ENCODE measurements at places on chromosomes 16 and 17.

DNA sequence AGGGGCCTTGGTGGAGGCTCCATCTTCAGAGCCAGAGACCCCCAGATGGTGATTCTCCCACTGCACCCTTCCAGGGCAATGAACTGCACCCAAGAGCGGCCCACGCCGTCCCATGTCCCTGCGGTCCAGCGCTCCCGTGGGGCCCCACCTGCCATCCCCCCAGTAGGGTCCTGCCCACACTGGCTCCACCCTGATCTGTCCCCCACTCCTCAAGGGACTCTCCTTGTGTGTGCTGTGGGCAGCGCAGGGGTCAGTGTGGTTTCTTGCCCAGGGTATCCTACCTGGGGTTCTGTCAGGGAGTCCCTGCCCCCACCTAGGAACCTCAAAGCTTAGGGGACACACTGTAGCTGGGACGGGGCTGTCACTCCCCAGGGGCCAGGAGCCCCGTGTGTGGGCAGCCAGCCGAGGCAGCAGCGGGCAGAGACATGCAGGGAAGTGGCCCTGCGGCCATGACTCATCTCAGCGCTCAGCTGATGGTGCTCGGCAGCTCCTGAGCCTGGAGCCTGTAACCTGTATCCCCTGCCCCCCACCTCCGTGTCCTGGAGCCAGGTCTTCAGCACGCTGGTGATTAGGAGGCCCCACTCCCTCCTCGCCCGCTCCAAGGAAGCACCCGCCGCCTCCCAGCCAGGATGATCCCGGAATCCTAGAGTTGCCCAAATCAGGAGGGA is 35.7 kb upstream of the SSTR5 start:
- no peak for DNase-seq

GRCh38 chr17:50299776-50300175 is 25.5 kb downstream of the TMEM92 start:
- no peak for DNase-seq

GRCh38 chr16:86091976-86092375 is 193.0 kb downstream of the IRF8 start:
- DNase-seq, result no peak

GRCh38 chr17:63476854-63477479 is at the start of gene ACE:
Gene ACE (plus strand): TSS chr17:63477061. CDS start chr17:63477095, 34 bp downstream.
- no peak for DNase-seq

DNA sequence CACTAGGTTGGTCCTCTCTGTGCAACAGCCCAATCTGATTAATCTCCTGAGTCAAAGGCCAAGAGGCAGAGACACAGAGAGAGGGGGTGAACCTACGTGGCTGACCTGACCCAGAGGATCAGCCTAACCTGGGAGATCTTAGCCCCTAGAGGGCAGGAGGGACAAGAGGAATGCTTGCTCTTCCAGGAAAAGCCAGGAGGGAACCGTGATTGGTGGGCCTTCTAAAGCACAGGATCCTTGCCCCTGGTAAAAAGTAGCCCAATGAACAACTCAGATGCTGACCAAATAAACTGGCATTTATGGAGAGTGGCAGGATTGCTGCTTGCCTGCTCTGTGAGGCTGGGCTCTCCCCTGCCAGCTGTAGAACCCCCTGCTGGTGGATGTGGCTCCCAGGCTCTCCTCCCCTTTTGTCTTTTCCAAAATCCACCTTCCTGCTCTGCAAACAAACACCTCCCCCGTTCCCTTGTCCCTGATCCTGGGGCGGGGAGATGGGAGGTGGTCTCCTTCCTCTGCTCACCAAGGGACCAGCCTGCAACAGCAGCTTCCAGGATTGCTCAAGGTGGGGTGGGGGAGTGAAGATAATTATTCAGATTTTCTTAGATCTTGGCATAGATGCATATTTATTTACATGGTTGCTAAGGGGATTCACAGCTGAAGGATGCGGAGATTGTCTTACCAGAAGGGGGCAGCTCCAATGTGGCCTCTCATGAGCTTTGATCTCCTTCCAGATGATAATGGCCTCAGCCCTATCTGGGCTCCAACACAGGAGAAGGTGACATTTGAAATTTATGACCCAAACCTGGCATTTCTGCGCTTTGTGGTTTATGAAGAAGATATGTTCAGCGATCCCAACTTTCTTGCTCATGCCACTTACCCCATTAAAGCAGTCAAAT is 71.9 kb downstream of the SDR42E1 start:
- DNase-seq, result no peak

- no peak for DNase-seq
These were observed 386.7 kb downstream of the UTP18 start for GRCh38 chr17:51647067-51647466.

GRCh38 chr17:65723431-65724151 is 162.1 kb upstream of the AXIN2 start:
- DNase-seq, result no peak

GRCh38 chr17:79006794-79007503 is 2.6 kb downstream of the CANT1 start:
- no peak for DNase-seq

DNA sequence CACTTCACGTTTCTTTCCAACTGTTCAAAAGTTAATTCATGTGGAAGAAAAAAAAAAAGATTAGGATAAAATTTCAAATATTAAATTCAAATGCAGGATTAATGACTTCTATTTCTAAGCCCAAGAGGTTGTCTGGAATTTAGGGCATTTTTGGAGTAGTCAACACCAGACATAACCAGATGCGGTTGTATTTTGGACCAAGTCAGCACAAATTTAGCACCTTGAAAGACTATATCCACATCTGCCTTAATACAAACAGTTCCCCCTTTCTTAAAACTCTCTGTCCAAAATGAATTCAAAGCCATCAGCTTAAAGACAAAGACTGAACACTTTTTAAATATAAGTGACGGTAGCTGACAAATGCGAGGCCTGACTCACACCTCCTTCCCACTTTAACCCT is 282.9 kb downstream of the C16orf95 start:
- no peak for DNase-seq

DNA sequence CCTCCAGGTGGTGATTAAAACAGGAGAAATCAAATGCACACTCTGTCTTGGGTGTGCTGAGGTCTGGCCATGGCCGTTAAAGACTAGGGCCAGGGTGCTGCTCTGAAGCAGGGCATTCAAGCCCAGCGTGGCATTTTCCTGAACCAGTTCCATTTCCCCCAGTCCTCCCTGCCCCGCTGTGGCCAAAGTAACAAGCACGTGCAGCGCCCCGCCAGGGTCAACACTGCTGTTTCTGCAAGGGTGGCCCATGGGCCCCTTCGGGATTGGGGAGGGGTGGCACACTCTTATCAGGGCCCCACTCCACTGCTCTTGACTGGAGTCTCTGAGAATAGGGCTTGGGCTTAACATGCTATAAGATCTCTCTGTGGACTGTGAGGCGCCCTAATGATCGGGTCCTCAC is 72.9 kb downstream of the IL21R start:
- DNase-seq, result no peak

- no peak for DNase-seq
These were observed 200.4 kb downstream of the LGALS9B start for GRCh38 chr17:20266806-20267458.

DNA sequence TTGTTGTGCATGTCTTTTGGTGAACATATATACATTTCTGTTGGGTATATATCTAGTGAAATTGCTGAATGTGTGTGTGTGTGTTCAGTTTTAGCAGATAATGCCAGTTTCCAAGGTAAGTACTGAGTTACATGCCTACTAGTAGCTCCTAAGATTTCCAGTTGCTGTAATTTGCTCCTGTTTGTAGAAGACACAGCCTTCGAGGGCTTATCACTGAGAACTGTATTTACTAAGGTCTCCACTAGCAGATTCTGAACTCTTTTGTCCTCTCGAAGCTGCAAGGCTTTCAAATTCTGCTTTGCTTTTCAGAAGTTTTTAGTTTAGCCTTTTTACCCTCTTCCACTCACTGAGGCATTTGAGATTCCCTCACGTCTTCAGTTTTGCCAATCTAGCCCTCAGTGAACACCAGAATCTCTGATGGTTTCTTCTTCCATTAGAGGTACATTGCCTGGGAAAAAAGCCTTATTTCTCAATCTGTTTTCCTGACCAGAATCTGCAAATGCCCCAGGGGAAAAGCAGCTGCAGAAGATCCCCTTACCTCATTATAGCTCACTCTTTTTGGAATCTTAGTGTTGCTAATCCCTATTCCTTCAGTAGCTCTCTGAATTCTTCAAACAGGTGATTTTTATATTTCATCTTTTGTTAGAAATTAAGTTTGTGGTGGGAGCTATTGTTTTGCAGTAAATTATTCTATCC is 52.9 kb downstream of the NF1 start:
- no peak for DNase-seq

DNA sequence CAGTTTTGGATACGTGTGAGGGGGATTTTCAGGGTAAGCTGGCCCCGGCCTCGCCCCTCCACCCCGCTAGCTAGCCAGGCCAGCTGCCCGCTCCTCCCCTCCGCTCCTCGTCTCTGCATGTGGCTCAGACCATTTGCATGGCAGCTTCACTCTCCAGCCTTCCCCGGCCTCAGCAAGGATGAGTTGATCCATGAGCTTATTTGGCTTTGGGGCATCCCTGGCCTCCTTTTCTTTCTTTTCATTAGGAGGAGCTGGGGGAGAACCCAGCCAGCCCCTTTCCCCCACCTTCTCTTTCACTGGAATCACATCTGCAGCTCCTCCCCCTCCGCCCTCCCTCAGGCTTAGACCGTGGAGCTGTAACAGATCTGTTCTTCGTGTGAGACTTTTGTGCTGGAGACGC is 30.7 kb downstream of the ELAC2 start:
- no peak for DNase-seq

- no peak for DNase-seq
These were observed 3.7 kb downstream of the NLGN2 start for GRCh38 chr17:7411427-7411750.

- DNase-seq, result no peak
These were observed 7.8 kb downstream of the NCBP3 start for GRCh38 chr17:3838206-3838605.

DNA sequence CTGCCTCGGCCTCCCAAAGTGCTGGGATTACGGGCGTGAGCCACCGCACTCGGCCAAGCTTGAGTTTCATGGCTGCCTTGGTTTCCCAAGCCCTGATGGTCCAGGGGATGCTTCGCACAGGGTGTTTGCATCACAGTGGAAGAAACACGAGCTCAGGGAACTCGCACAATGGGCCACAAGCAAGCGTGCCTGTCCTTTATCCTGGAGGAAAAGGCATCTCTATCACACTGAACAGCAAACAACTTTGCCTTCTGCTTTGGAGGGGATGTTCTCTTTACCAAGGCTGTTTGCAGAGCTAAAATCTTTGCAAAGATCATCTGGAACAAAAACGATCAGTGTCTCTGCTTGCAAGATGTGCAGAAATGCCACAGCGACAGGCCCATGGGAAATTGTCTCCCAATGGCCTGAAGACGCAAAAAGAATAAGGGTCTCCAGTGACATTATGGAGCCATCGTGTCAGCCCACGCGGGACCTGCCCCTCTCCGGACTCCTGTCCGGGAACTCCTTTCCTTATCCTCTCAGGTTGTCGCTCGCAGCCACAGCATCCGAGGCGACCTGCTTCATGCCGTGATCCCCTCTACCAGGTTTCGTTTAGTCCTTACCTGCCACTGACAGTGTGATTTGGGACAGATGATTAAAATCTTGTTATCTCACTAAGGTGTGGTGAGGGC is 44.1 kb upstream of the CBFA2T3 start:
- no peak for DNase-seq

DNA sequence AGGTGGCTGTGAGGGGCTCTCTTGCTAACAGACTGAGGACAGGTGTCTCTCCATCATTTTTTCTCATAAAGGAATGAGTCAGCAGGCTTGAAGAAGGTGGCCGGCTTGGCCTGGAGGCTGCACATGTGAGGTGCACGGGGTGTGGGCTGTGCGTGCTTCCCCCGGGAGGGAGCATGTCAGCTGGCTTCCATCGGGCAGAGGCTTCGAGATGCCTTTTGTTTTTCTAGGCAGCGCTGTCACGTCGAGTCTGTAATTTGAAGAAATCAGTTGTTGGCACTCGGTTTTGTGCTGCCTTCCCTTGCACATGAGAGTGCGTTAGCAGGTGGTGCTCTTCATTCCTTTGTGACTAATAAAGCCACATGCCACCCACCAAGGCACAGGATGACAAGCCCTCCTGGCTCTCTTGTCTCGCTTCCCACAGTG is 89.7 kb downstream of the NPIPB11 start:
- no peak for DNase-seq

DNA sequence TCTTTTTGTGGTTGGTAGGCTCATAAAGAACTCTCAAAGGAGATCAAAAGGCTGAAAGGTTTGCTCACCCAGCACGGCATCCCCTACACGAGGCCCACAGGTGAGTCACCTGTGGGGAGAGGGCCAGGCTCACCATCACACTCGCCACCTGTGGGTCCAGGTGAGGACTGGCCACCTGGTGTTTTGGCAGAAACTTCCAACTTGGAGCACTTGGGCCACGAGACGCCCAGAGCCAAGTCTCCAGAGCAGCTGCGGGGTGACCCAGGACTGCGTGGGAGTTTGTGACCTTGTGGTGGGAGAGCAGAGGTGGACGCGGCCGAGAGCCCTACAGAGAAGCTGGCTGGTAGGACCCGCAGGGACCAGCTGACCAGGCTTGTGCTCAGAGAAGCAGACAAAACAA is 11.1 kb downstream of the GNPTG start:
- DNase-seq, result no peak

- no peak for DNase-seq
These were observed 5.7 kb downstream of the ENO3 start for GRCh38 chr17:4956493-4957061.

DNA sequence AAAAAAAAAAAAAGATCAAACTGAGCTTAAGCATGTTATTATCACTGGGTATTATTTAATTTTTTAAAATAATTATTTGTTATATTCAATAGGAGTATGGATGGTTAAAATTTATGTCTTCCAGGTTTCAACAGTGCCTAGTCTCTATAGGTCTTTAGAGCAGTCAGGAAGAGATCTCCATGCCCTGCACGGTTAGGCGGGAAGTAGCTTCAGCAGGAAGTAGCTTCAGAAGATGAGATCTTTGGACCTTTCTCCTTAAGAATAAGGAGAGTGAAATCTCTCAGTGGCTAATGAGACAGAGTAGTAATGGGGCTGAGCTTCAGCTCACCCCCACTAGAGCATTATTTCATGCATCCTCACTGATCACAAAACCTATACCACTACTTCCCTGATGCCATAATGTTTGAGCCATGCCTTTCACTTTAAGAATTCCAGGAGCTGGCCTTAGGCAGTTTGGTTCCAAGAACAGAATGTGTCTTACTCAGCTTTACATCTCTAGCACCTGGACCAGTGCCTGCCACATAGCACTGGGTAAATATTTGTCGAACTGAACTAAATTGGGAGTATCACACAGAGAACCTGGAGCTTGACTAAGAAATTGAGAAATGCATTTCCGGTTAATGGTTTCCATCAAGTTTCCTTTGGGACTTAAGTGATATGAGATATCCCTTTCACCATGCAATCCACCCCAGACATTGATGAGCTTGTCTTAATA is 43.5 kb downstream of the SCPEP1 start:
- DNase-seq, result no peak
